Central memory CD4-positive, alpha-beta T cell (primary cell): ENCODE measurements at places on chromosomes 2 and 18.
A peak's percentile ranks its signal among the peaks of the same experiment; 100 is the strongest.

GRCh38 chr2:238515377-238515776 lies 88.7 kb downstream of the ASB1 start:
- DNase-seq = no peak

DNA sequence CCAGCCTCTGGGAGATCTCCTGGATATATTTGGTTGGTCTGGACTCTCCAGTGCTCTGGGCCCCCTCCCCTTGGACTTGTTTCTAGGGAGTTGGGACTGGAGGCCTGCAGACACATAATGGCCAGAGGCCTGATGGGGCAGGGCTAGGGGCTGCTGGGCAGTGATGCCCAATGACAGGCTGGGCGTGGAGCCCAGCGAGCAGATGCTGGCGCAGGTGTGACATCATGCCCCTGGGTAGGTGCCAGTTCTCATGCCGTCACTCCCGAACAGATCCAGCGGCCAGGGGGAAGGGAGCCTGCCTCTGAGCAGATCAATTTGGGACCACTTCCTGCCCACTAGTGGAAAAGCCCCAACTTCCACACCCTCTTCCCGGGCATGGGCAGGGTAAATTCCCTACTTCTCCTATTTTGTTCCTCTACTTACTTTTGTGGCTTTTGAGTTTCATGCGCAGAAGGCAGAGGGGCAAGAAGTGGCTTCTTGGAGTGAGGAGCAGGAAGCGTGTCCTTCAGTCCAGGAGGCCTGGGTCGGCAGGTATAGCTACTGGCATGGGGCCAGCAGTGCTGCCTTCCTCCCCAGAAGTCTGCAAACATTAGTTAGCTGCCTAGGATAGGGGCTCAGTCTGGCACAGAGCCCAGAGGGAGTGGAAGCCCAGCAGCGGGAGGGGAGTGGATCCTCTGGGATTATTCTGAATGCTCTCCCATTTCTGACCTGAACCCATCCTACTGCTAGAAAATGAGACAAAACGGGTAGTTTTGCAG lies 6.1 kb downstream of the MPV17 start:
- no peak for DNase-seq

GRCh38 chr2:176129813-176130146 lies 275 bp downstream of the HOXD8 start:
- DNase-seq = no peak

GRCh38 chr18:35030277-35030989 lies 10.8 kb upstream of the MAPRE2 start:
- peak; percentile 76 for DNase-seq

GRCh38 chr2:22282916-22283315 lies 1102.1 kb upstream of the KLHL29 start:
- DNase-seq = no peak

DNA sequence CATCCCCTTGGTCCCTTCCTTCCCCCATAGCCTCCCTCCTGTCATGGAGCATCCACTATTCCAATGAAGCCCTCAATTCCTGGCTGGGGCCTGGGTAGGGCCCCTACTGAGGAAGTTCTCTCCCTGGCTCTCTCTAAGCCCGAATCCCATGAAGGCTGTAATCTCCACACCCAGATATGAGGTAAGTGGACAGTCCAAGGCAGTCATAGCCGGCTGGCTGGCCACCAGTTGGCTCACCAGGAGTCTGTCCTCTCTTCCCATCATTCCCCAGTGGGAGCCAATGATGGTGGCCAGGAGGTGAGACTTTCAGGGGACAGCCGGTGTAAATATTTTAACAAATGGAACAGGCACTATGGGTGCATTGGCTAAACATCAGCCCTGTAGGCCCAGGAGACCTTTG lies 6.8 kb upstream of the TAF1B start:
- DNase-seq = no peak

- no peak for DNase-seq
These were observed 2037.8 kb upstream of the LRRTM1 start for GRCh38 chr2:82342356-82342755.

- no peak for DNase-seq
These were observed 145.1 kb downstream of the PIEZO2 start for GRCh38 chr18:11004294-11004693.

- DNase-seq = no peak
These were observed 43.1 kb downstream of the TMEM185B start for GRCh38 chr2:120180066-120180465.

- DNase-seq = no peak
These were observed 51.6 kb upstream of the ATG16L1 start for GRCh38 chr2:233199870-233200269.

GRCh38 chr2:176891105-176891504 lies 321.5 kb upstream of the HNRNPA3 start:
- DNase-seq = no peak

DNA sequence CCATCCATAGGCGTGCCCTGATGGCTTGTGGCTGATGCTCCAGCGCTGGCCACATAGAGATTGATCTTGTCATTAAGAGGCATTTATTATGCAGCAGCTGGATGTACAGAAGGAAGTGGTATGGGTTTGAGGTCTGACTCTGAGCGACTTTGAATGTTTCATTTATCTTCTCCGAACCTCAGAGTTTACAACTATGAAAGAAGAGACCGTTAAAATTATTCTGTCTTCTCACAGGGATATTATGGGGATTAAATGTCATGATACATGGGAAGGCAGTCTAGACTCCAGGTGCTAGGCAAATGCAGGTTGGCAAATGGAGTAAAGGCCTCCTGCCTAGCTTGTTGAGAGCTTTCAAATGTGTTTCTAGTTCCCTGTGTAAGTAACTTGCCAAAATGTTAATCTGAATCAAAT lies 30.3 kb downstream of the MOGAT1 start:
- no peak for DNase-seq

GRCh38 chr18:26634631-26635030 lies 86.3 kb upstream of the KCTD1 start:
- DNase-seq = no peak

DNA sequence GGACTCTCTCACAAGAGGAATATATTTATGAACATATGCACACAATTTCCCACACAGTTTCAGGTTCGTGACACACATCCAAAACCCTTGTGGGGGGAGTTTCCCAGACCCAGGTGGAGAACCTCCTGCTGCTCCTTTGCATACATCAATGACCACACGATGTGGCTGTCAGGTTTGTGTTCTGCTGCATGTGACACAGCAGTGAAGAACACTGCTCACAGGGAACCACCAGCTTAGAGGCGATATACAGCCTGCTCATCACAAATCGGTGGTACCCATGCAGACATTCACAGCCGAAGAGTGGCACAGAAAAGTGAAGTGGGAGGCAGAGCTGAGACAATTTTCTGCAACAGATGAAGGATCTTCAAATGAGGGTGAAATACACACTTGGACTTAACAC lies 175.6 kb upstream of the ZFP36L2 start:
- no peak for DNase-seq

GRCh38 chr2:236163471-236164200 lies 4.5 kb downstream of the GBX2 start:
- no peak for DNase-seq

DNA sequence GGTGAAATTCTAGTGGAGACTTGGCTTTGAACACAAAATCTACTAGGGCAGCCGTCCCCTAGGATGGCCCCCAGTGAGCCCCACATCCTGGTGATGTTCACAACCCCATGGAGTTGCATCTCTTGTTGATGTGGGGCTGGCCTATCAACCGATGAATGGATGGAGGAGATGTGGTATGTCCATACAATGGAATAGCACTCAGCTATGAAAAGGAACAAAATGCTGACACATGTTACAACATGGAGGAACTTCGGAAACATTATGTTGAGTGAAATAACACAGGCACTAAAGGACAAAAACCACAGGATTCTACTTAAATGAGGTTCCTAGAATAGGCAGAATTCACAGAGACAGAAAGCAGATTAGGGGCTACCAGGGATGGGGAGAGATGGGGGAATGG lies 80.1 kb upstream of the ASAP2 start:
- no peak for DNase-seq

- no peak for DNase-seq
These were observed 25.3 kb downstream of the DARS1 start for GRCh38 chr2:135960150-135960549.

GRCh38 chr2:43426305-43427031 lies 169.4 kb downstream of the THADA start:
- peak; percentile 59 for DNase-seq

DNA sequence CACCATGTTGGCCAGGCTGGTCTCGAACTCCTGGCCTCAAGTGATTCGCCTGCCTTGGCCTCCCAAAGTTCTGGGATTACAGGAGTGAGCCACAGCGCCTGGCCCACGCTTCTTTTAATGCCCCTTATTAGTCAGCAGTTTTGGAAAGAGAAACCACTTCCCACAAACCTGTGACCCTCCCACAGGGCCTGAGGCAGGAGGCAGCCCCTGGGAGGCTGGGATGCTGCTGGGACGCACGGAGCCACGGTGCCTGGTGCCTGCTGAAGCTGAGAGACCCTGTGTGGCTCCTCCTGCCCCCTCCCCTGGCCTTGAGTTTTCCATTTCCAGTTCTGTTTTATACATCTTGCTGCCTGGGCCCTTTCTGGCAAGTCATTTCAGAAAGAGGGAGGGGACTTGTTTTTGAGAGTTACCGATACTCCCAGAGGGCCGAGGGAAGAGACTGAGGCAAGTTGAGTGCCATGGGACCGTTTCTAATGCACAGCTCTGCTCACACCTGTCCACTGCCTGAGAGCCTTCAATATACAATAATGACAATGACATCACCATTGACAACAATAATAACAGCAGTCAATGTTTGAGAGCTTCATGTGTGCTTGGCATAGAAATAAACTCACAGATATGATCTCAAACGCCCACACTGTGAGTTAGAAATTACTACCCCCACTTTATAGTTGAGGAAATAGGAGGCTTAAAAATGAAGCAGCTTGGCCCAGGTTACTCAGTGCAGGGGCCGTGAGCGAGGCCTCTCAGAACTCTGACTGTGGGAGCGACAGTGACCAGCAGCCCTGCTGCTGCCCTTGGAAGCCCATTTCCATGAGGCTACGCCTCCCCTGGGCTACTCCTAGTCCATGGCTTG lies 78.1 kb upstream of the YWHAQ start:
- DNase-seq = no peak

DNA sequence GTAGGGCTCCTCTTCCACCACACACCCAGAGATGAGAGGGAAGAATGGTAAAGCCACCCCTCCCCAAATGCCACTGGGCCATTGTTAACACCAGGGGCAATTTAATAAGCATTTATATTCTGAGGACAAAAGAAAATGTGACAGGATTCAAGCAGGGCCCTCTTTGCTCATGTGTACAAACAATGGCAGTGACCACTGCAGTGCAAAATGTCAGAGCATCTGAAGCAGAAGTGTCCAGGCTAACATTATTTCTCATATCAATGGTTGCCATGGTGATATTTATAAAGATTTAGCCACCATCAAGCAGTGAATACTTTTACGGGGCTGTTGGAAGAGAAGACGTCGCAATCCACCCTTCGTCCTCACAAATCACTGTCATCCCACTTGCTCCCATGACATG lies 10.8 kb upstream of the EPB41L3 start:
- no peak for DNase-seq

- no peak for DNase-seq
These were observed 17.9 kb upstream of the RMC1 start for GRCh38 chr18:23485386-23485785.

GRCh38 chr2:136373029-136373428 lies 255.1 kb upstream of the CXCR4 start:
- DNase-seq = no peak

GRCh38 chr2:167964650-167965413 lies 282.6 kb downstream of the STK39 start:
- DNase-seq = no peak

DNA sequence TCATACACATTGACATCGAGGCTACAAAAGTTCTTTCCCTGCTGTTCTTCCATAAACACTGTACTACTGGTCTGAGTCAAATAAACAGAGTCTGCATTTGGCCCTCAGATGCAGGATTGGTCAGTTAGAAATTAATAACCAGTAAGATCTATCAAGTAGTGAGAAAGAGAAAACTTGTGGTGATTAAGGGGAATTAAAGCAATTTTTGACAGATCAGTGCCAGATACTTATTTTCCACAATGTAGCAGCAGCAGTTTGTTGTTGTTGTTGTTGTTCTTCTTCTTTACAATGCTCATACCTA lies 85.0 kb downstream of the IKZF2 start:
- DNase-seq = no peak

DNA sequence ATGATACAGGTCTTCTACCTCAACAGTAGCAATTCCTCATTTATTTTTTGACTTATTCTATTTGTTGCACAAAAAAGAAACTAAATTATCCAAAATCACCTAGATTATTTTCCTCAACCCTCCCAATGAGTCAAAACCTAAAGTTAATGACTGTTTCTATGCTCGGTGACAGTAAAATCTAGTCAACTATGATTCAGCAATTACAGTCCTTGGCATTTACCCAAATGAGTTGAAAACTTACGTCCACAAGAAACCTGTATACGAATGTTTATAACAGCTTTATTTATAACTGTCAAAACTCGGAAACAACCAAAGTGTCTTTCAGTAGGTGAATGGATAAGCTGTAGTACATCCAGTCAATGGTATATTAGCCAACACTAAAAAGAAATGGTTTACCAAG lies 439.3 kb downstream of the CBLN2 start:
- no peak for DNase-seq

- no peak for DNase-seq
These were observed 126.3 kb upstream of the BCL2L11 start for GRCh38 chr2:110994250-110994961.

GRCh38 chr2:175437167-175437566 lies 255.7 kb upstream of the ATP5MC3 start:
- DNase-seq = no peak

GRCh38 chr2:103448495-103448894 lies 686.7 kb downstream of the TMEM182 start:
- DNase-seq = no peak

DNA sequence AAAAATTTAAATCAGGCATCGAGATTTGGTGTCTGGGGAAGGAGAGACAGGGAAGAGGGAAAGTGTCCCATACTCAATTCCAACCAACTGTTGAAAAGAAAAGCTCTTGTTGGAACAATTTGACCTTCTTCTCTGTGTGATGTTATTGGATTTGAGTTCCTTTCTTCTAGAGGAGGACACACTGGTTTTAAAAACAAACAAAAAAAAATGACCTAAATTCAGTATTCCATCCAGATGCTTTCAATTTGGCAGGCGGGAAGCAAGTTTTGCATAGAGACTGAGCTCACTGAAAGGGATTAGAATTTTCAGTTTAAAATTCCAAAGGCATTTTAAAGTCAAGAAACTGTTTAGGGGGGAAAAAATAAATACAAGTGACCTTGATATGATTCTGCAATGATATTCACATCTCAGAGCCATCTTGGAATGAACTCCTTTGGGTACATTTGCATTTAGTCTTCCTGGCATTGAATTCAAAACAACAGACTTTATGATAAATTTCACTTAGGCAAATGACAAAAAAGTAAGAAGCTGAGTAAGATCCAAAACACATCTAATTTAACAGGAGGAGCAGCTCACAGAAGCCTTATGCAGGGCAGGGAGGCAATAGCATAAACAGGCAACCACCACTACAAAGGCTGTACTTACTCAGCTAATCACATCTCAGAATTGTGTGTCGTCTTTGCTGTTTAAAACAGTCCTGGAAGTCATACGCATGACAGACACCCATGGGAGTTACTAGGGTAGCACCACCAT lies 126.8 kb downstream of the CDH20 start:
- no peak for DNase-seq
